ENCODE measurements at places on chromosomes 5 and 9.

DNA sequence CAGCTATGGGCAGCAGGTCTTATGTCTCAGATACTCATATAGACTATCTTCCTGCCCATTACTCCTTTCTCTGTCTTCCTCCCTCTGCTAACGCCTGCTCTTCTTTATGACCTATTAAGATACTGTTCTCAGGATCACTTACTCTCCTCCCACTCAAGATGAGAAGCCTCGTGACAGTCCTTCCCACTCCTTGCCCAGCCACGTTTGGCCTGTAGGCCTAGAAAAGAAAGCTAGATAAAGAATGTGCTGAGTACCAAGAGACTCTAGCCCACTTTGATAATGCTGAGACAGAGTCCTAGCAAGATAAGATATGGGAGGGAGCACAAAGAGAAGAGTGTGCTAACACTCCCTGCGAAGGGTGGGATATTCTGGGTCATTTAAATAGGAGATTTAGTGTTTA lies 6.8 kb upstream of the DENND4C start:
- no peak for DNase-seq

DNA sequence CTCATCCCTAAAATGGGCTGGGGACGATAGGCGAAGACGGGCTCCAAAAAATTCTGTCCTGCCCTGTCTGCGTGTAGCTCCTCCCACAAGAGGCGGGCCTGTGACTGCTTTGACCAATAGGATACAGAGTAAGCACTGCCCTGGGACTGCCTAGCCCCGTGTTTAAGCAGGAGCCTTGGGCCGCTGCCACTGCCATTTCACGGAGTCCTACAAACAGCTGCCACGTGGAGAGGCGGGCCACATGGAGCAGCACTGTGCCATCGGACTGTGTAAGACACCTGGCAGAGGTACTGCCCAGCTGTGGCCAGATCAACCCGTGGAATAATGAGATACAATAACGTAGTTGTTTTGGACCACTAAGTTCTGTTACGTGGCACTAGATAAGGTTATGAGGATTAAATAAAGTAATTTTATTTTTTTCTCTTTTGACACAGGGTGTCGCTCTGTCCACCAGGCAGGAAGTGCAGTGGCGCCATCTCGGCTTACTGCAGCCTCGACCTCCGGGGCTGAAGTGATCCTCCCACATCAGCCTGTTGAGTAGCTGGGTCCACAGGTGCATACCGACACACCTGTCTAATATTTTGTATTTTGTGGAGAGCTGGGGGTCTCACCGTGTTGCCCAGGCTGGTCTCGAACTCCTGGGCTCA lies 87.2 kb downstream of the LMNB1 start:
- peak; percentile 30 for DNase-seq

DNA sequence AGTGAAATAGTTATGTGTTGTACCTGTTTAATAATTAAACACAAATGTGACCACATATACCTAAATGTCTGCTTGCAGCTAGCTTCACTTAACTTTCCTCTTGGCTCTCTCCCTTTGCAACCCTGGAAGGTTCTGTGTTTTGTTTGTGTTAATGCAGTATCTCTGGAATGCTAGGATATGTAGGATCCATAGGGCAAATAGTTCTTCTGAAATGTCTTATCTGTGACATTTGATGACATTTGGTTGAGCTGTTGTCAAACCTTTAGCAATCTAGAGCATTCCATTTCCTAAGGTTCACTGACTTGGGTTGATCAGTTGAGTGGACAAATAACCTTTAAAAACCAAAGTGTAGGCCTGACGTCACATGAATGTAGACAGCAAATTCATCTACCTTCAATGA lies 21.8 kb downstream of the CTNNA1 start:
- no peak for DNase-seq

DNA sequence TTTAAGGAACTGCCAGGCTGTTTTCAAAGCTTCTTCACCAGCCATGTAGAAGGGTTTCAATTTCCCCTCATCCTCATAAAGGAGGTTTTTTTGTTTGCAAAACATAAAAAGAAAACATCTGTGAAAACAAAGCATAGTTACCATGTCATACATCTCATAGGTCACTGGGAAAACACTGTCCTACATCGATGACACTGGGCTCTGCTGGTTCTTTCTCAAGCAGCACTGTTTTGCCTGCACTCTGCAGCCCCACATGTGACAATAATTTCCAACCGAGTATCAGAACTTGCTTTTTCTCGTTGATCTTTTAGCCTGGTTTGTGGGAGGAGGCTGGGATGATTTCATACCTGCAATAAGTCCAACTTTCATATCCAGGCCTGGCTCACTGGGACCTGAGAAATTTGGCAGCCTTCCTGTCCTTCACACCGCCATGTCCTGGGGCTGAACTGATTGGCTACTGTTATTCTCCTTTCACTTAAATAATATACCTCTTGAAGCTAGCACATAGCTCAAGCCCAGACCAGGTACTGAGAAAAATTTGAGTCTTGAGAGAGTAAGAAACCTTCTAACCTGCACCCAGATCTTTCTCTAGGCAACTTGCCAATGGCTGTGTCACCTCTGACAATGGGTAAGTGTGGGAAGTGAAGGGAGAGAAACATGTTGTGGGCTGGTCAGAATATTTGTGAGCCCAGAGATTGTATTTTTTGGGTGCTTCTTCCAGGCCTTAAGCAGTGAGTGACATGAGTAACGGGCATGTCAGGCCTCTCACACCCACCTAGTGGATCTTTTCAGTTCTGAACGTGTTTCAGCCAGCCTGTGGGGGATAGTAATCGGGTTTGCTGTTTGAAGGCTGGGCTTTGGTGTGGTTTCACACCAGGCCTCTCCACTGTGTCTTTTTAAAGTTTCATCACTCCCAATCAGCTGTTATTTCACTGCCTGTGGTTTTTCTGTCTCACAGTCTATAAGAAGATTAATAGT lies 502.8 kb downstream of the NTRK2 start:
- no peak for DNase-seq

GRCh38 chr9:13459071-13459470 lies 179.6 kb upstream of the MPDZ start:
- no peak for DNase-seq

GRCh38 chr5:128413356-128413755 lies 124.7 kb downstream of the FBN2 start:
- DNase-seq = no peak

DNA sequence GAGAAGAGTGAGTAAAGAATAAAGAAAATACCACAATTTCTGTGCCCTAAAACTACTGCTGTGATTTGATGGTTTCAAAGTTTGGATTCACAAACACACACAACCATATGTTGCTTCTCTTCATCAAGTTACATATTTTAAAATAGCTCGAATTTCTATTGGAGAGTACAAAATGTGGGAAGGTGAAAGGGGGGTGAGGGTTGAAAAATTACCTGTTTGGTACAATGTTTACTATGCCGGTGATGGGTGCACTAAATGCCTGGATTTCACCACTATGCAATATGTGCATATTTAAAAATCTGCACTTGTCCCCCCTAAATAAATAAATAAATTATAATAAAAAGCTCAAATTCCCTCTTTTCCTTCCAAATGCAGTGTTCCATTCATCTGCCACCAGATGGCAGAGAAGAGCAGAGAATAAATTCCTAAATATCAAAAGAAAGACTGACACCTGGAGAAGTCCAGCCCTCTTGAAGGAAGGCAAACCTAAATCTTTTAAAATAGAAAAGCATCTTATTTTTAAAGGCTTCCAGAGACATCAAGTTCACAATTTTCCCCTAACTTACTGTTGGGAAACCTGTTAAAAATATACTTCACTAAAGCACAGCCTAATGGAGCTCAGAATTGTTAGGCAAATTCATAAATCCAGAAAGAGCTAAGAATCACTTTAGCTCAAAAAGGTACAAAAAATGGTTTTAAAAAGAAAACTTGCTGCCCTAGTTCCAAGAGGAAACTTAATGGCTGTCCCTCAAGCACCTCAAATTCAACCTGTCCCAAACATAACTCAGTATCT lies 24.8 kb upstream of the HNRNPA0 start:
- peak; percentile 34 for DNase-seq

- no peak for DNase-seq
These were observed 149.8 kb upstream of the FGF10 start for GRCh38 chr5:44538797-44539601.

DNA sequence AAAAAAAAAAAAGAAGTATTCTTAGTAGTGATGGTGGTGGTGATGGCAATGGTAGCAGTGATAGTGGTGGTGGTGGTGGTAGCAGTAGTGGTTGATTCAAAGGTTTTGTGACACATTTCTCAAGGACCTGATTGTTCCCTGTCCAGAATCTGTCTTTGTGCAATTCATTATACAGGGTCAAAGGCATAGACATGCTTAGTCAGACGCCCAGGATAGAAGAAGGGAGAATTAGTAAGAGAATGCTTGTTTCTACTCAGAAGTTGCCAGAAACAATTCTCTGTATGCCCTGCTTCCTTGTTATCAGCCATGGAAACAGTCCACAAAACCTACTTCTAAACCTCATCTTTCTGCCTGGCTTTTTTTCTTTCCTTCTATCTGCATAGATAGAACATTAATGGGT lies 89.4 kb downstream of the SLC44A1 start:
- no peak for DNase-seq

- DNase-seq = no peak
These were observed 477.8 kb downstream of the CTNND2 start for GRCh38 chr5:11426442-11426841.

GRCh38 chr5:122864400-122864799 lies 19.0 kb downstream of the SNX24 start:
- DNase-seq = no peak

DNA sequence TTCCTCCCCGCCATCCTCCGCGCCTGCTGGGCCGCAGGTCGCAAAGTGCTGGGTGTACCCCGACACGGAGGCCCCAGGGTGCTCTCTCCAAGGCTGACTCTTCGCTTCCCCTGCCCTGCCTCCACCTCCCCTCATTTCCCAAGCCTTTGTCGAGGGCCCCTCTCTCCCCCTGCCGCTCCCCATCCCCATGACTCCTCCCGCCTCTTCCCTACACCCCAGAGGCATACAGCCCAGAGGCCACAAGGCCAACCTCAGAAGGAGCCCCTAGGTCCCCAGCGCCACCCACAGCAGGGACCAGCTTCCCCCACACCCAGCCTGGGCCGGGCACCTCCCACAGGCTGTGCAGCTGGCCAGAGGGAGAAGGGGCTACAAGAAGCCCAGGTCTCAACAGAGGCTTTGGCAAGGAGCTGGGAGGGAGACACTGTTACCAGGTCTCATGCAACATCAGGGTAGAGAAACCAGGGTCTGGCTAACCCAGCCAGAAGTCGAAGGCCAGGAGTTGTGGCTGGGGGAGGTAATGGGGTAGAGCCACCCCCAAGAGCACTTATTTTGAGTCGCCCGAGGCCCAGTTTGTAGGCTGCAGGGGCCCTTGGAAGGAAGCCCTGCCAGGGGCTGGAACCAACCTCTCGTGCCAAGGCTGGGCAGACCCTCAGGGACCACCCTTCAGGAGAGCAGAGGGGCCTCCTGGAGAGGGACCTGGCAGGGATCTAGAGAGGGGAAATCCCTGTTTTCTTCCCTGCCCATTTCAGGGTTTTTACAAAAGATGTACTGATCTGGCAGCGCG lies 24.5 kb upstream of the SARDH start:
- DNase-seq = no peak

DNA sequence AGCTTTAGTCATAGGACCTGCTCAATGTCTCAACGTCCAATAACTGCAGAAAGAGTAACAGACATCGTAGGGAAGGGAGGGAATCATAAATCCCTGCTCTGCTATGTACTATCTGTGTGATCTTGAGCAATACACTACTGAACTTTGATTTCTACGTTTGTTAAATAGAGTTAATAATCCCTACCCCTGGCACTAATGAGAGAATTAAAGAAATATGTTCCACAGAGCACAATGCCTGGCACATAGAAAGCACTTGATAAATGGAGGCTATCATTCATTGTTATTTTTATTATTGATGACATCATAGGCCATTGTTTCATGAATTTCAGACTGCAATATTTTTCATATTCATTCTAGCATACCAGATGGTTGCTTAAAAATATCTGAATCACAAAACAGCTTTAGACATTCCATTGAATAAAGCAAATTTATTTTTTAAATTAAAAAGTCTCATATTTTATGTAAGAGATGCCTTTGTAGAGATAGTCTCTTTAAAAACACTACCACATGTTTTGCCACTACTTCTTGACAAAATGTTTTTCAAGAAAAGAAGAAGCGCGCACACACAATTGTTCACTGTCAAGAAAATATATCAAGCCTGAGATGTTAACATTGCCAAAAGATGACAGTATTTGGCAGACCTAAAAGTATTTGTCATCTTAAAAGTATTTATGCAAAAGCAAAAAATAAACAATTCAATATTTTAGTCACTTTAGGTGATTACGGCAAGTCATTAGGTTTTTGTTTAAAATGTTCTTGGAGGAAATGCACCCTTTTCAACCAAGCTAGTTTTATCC lies 108.5 kb downstream of the EBF1 start:
- DNase-seq = no peak

GRCh38 chr9:113578882-113579282 lies 115.4 kb downstream of the RGS3 start:
- no peak for DNase-seq

GRCh38 chr9:81266086-81266485 lies 423.3 kb downstream of the TLE1 start:
- no peak for DNase-seq

- no peak for DNase-seq
These were observed 252.4 kb upstream of the NFIL3 start for GRCh38 chr9:91676046-91676445.

DNA sequence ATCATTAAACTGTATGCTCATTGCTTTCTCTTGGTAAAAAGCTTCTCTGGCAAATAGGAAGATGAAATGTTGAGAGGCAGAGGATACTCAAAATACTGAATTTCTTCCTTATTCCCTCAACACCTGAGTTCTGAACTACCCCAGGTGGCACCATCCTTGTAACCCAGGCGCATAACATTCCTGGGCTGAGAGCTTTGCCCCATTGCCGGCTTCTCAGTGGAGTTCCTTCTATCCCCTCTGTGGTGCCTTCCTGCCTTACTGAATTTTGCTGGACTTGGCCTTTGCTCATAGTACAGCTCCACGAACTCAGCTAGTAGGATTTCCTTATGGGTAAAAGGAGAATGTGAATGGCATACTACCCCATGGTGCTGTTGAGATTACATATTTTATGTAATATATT lies 54.7 kb downstream of the BASP1 start:
- no peak for DNase-seq

DNA sequence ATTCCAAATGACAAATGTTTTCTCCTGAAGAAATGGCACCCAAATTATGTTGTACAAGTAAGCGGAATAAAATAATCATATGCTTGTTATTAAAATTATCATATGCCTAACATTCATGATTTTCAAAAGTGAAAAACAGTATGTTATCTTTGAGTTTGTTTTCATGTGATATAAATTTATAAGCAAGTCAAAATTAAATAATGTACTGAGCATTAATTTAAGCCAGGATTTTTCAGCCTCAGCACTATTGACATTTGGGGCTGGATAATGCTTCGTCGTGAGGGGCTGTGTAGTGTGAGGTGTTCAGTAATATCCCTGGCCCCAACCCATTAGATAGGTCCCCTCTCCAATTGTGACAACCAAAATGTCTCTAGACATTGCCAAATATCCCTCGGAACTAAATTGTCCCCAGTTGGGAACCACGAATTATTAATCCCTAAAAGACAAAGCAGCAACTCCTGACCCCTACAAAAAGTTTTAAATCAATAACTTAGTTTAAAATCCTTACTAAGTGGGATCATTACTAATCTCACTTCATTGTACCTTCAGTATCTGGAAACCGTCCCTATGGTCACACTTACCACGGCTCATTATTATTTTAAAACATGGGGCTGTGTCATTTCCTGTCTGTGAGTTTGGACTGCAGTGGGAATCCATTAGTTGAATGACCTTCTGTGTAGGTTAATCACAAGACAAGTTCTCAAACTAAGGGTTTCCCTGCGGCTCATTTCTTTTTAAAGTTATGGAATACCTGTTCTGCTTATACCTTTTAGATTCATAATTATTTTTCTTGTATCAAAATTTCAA lies 1.3 kb upstream of the NNT start:
- peak; percentile 8 for DNase-seq
